SJSA1 (cell line): ENCODE measurements at places on chromosomes 1 and 21.
A peak's percentile ranks its signal among the peaks of the same experiment; 100 is the strongest.

DNA sequence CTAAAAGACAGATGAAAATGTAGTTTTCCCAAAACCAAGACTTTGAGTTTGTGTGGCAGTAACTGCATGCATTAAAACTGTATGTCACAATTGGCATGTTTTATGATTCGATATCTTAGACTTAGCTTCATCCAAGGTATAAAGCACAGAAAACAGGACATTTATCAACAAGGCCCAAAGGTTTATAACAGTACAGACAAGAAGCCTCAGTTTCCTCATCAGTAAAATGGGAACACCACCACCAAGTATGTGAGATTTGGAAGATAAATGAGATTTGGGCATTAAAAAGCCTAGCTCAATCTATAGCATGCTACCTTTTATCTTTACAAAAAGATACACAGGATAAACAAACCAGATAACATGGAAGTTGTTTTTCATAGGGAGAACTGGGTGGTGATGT, 128.5 kb downstream of the DAB1 start:
- no peak overlapping the region for H3K4me3 ChIP-seq
- H3K36me3 ChIP-seq: no peaks in the 10 kb centered on the region
- DNase-seq: no peak
- no peaks in the 10 kb centered on the region for H3K4me1 ChIP-seq
- no peak overlapping the region for H3K27ac ChIP-seq

- H3K36me3 ChIP-seq: peaks cover under 1% of the 10 kb centered on the region
- H3K27me3 ChIP-seq: 0 out of 2 replicates have a peak, but pooled peaks cover 3% of the 10 kb centered on the region
- peaks cover 10% of the 10 kb centered on the region for H3K4me1 ChIP-seq
- no peak overlapping the region for H3K4me3 ChIP-seq
- H3K27ac ChIP-seq: no peak overlapping the region
Observed at GRCh38 chr1:175154629-175155472, 37.7 kb downstream of the KIAA0040 start.

DNA sequence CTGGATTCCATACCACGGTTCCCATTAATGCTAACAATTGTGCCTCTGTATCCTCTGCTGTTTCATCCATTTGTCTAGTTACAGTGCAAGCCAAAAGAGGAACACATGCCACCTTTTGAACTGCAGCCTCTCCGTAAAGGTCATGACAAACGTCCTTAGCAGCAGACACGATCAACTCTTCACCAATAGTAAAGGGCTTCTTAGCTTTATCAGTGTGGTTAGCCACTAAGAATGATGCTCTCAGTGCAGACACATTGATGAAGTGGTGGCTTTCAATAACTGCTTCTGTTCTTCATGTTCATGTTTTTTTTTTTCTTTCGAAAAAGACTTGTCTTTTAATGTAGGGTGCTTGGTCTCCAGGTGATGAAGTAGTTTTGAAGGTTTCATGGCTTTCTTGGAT, 14.3 kb downstream of the XPR1 start:
- no peaks in the 10 kb centered on the region for H3K36me3 ChIP-seq
- H3K27me3 ChIP-seq: no peaks in the 10 kb centered on the region
- no peak for DNase-seq
- H3K27ac ChIP-seq: no peak overlapping the region
- no peak overlapping the region for H3K4me3 ChIP-seq

DNA sequence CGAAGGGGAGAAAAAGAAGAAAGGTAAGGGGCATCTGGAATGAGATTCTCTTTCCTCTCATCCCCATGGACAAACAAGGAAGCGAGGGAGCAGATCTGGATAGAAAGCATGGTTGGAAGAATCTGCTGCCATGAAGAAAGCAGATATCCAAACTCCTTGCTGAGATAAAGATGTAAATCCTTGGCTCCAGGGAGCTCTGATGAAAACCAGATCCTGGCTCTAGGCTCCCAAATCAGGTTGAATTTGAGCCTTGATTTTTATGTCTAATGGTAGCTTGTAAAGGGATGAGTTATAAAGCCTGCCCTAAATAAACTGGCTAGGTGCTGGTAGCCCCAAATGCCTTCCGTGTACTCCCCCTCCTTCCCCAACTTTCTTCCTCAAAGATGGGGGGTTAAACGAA, 64.1 kb upstream of the LAX1 start:
- peaks cover 92% of the 10 kb centered on the region for H3K36me3 ChIP-seq
- no peak overlapping the region for H3K27ac ChIP-seq
- H3K4me1 ChIP-seq: no peaks in the 10 kb centered on the region

DNA sequence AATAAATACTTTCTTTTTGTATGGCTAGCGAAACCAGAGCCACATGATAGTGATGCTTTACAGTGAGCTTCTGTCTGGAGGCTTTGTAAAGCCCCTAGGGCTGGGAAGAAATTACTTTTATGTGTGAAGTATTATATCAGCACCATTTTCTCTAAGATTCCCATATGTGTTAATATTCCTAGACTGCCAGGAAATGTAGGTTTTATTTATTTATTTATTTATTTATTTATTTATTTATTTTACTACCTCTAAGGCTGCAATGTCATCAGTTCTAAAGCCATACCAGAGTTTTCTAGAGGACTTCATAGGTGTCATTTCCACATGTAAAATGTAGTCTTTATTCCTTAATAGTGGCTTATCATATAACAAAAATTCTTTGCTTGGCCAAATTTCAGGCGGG, 4.4 kb upstream of the CHI3L1 start:
- no peak overlapping the region for H3K27ac ChIP-seq
- no peaks in the 10 kb centered on the region for H3K36me3 ChIP-seq
- H3K4me3 ChIP-seq: no peak overlapping the region

- H3K27me3 ChIP-seq: no peaks in the 10 kb centered on the region
- H3K4me1 ChIP-seq: peaks cover 32% of the 10 kb centered on the region
- no peaks in the 10 kb centered on the region; the same call in 1 of the 2 replicates for H3K36me3 ChIP-seq
- no peak for DNase-seq
- H3K4me3 ChIP-seq: no peak overlapping the region
- no peak overlapping the region for H3K27ac ChIP-seq
Observed at GRCh38 chr1:64137412-64137803, 66.0 kb upstream of the UBE2U start.

- H3K36me3 ChIP-seq: peaks cover 47% of the 10 kb centered on the region
- no peaks in the 10 kb centered on the region for H3K27me3 ChIP-seq
- H3K4me1 ChIP-seq: peaks cover 9% of the 10 kb centered on the region
- DNase-seq: no peak
- peak overlapping the region; percentile 79 for H3K4me3 ChIP-seq
Observed at GRCh38 chr1:153659175-153659534, 652 bp downstream of the SNAPIN start.

GRCh38 chr1:195973311-195973904, 634.8 kb downstream of the KCNT2 start:
- no peaks in the 10 kb centered on the region for H3K27me3 ChIP-seq
- H3K4me1 ChIP-seq: no peaks in the 10 kb centered on the region
- H3K27ac ChIP-seq: no peak overlapping the region
- no peaks in the 10 kb centered on the region for H3K36me3 ChIP-seq

- H3K4me3 ChIP-seq: no peak overlapping the region
- peaks cover 32% of the 10 kb centered on the region for H3K36me3 ChIP-seq
- H3K27ac ChIP-seq: no peak overlapping the region
- peaks cover 11% of the 10 kb centered on the region for H3K4me1 ChIP-seq
- no peak for DNase-seq
- H3K27me3 ChIP-seq: no peaks in the 10 kb centered on the region
Observed at GRCh38 chr1:45552331-45552730, 1.7 kb downstream of the AKR1A1 start.

- H3K27ac ChIP-seq: no peak overlapping the region
- H3K4me1 ChIP-seq: peaks cover 14% of the 10 kb centered on the region
- DNase-seq: no peak
Observed at GRCh38 chr1:210310562-210311153, 18.0 kb upstream of the HHAT start.

GRCh38 chr1:226506921-226507320, 41.6 kb upstream of the STUM start:
- H3K27me3 ChIP-seq: peaks cover 26% of the 10 kb centered on the region
- DNase-seq: peak; percentile 35
- no peaks in the 10 kb centered on the region for H3K4me1 ChIP-seq
